ENCODE measurements at places on chromosomes 16 and 17.

GRCh38 chr17:60522889-60523626 lies 3.0 kb downstream of the APPBP2 start:
- DNase-seq = no peak

- no peak for DNase-seq
Measured at GRCh38 chr17:82463391-82463790, 4.8 kb downstream of the NARF start.

DNA sequence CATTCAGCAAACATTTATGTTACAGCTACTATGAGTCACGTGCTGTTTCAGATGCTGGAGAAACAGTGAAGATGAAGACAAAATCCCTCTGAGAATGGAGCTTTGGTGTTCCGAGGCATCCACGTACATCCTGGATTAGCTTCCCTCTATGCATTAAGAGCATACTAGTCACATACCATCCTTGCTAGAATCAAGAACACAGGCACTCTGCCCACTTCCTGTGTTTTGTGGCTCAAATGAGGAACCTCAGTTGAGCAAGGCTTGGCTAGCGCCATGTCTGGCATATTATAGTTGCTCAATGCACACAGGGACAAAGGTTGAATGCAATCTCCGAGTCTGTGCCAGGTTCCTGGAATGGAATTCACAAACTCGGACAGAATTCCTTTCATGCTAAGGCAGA lies 297.5 kb downstream of the XYLT1 start:
- DNase-seq = no peak

DNA sequence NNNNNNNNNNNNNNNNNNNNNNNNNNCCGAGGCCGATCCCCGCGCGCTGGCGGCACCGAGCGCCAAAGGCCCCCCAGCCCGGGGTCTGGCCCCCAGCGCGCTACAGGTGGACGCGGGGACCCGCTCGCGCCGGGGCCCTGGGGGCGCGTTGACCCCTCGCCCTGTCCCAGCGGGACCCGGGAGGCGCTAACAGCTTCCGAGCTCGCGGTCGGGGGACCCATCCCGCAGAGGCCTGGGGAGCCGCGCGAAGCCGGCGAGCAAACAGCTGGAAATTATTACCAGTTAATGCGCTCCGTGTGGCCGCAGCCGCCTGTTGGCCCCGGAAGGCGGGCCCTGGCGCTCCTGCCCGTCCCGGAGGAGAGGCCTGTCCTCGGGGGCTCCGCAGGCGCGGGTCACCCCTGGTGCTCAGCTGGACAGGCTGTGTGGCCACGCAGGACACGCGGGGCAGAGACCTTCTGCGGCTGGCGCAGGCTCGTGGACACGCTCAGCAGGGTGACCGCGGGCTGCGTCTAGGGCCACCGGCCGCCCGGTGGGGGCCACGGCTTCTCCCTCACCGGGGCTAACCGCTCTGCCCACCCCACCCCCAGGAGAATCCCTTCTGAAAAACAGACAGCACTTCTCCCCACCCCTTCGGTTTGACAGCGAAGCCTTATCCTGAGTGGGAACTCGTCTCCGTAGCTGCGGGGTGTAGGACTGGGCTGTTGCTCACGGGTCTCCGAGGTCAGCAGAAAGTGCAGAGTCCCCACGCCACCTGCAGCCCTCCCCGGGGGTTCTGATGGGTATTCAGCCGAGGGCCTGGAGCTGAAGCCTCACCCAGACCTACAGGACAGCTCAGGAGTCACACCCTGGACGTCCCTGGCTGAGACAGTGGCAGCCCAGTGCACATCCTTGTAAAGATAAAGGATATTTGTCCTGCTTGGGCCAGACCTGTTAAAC lies 138.7 kb upstream of the RPH3AL start:
- DNase-seq = no peak

DNA sequence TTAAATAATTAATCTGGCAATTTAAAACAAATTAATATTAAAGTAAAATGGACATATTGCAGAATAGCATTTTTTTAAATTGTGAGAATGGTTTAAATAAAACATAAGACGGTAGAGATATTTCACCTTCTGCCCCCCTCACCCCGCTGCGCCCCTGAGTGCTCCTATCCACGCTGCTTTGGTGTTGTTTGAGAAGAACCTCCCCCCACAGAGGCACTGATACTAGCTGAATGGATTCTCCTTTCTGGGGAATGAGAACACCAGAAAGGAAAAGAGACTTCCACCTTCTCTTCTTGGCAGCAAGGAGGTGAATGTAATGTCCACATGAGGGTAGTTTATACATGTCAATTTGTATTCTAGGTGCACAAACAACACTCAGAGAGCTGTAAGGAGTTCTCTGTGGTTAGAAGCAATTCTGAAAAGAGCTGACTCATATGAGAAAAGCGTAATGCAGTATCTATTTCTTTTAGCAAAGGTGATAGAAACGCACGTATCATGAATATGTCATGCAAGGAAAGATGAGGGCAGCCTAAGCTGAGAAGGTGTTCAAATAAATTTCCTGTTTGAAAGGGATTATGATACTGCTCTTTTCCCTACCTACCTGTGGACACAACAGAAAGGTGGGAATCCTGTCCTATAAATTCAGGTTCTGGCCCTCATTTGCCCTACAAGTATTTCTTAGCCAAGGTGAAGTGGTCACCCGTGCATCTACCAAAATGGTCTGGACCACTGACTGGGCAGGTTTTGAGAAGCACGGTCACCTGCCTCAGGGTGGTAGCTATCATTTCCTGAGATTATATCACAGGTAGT lies 126.9 kb downstream of the PARN start:
- DNase-seq = no peak

- no peak for DNase-seq
Measured at GRCh38 chr17:62601471-62601870, 26.0 kb upstream of the MRC2 start.

DNA sequence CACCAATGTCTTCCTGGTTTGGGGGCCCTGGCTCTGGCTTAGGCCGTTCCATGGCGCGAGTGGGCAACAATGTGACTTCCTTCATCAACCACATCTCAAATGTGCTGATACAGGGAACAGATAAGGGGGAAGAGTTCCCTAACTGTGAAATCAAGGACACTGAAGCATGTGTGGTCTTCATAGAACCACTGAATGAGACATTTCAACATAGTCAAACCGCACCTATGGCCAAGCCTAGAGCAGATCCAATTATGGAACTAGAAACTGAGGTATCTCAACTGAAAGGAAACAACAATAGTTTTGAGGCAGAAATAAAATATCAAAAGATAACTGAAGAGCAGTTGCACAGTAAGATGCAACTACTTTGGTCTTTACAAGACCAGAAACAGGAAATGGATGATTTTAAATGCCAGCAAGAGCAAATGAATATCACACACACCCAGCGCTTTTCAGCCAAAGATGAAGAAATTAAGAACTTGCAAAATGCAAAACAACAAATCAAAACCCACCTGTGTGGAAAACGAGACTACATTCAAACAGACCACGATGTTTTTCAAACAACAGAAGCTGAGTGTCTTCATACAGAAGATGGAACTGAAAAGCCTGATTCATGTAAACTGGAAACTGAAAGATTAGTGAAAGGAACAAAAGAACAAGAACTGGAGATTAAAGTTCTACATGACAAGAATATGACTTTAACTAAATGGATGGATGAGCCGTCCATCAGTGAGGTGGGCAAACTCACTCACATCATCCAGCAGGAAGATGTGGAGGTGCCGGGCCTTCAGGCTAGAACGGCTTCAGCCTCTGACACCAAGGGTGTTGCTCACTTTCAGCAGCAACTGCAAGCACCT lies 18.1 kb upstream of the LCMT1 start:
- no peak for DNase-seq

DNA sequence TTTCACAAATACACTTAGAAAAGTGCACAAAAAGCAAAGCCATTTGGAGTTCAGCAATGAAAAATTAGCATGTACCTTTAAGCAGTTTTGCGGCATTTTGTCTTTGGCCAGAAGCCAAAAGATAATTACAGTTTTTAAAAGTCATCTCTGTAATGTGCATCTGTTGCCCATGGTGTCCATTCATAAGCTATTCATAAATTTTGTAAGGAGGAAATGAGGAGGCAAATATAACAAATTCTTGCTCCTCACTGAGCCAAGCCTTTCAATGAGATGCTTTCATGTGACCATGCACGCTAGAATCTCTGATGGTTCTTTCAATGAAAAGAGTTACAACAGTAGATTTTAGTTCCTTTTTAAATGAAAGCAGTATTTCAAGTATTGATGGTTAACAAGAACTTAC lies 247.1 kb upstream of the MON1B start:
- no peak for DNase-seq

DNA sequence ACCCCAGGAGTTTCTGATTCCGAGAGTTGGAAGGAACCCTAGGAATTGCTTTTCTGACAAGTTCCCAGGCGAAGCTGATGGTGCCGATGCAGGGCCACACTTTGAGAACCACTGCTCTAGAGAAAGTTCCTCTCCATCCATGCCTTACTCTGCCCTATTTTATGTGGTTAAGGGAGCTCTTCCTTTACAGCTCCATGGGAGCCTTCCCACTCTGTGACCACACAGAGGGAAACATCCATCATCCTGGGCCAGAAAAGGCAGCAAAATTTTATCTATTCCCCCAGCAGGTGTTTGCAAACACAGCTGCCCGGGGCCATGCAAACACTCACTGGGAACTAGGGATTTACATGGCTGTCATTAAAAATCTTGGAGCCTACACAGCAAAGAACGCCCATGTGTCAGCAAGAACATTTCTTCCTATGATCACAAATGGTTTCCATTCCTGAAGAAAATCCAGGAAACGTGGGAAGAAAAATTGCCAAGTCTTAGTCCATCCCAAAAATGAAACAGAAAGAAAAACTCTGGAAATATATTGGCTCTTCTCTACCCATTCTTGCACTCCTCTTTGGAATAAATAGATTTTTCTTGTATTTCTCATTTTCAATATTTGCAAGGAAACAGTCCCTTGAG lies 252.7 kb downstream of the PMP22 start:
- DNase-seq = no peak

DNA sequence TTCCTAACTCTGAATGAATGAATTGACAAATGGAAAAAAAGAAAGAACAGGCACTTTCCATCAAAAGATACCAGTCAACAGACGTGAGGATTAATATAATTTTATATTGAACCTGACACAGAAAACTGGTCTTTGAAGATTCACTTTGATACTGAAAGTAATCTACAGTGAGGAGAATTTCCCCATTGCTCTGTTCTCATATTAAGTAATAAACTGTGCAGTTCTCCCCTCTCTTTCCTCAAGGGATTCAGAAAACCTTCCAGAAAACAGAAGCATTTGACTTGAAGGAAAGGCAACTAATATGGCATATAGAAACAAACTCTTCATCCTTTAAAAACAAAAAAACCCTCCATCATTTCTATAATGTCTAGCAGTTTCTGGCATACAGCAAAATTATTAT lies 2.2 kb downstream of the TEX2 start:
- DNase-seq = no peak

GRCh38 chr17:39555368-39555767 lies 52.4 kb downstream of the NEUROD2 start:
- no peak for DNase-seq

DNA sequence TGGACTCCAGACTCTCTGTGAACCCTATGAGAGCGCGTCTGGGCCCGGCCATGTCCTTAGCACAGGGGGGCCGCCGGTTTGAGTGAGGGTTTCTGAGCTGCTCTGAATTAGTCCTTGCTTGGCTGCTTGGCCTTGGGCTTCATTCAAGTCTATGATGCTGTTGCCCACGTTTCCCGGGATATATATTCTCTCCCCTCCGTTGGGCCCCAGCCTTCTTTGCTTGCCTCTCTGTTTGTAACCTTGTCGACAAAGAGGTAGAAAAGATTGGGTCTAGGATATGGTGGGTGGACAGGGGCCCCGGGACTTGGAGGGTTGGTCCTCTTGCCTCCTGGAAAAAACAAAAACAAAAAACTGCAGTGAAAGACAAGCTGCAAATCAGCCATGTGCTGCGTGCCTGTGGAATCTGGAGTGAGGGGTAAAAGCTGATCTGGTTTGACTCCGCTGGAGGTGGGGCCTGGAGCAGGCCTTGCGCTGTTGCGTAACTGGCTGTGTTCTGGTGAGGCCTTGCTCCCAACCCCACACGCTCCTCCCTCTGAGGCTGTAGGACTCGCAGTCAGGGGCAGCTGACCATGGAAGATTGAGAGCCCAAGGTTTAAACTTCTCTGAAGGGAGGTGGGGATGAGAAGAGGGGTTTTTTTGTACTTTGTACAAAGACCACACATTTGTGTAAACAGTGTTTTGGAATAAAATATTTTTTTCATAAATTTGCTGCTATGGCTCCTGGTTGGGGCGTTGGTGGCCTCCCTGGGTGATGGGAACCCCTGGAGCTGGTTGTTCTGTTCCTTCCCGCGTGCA lies 23.1 kb downstream of the STAT5A start:
- DNase-seq = no peak

DNA sequence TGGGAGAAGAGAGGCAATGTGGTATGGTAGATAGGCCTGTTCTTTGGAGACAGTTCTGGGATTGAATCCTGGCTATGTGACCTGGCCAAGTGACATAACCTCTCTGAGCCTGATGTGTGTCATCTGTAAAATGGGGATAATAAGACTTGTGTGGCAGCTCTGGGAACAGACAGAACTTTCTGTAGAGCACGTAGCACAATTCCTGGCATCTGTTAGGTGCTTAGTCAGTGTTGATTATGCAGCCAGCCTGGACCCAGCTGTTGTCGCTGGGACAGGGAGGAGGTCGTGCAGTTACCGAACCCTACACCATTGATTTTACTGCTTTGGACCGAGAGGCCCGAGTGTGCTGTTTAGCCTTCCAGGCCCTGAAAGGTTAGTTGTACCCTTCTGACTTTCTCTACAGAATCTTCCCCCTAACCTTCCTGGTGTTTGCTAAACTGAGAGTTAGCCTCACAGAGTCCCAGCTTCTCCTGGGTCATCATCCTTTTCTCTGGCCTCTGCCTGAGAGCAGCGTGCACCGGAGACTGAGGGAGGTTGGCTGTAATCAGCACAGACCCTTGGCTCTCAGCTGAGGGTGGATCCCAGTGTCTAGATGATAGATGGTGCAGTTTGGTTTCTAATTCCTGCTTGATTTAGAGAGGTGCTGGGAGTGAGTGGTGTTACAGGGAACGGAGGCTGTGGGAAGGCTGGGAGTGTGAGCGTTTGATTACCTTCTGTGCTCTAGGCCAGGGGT lies 31.9 kb downstream of the MSI2 start:
- DNase-seq = no peak

- no peak for DNase-seq
Measured at GRCh38 chr16:12609937-12610699, 193.6 kb downstream of the CPPED1 start.

- DNase-seq = no peak
Measured at GRCh38 chr16:65375651-65376050, 253.8 kb upstream of the CDH11 start.

- no peak for DNase-seq
Measured at GRCh38 chr17:47225436-47225858, 16.3 kb downstream of the MYL4 start.

GRCh38 chr17:77869665-77870132 lies 88.8 kb upstream of the TNRC6C start:
- DNase-seq = no peak

Measured in activated CD4-positive, alpha-beta T cell treated with anti-CD3 and anti-CD28 coated beads for 24 hours (primary cell).